ENCODE measurements at places on chromosomes 1 and 21.

DNA sequence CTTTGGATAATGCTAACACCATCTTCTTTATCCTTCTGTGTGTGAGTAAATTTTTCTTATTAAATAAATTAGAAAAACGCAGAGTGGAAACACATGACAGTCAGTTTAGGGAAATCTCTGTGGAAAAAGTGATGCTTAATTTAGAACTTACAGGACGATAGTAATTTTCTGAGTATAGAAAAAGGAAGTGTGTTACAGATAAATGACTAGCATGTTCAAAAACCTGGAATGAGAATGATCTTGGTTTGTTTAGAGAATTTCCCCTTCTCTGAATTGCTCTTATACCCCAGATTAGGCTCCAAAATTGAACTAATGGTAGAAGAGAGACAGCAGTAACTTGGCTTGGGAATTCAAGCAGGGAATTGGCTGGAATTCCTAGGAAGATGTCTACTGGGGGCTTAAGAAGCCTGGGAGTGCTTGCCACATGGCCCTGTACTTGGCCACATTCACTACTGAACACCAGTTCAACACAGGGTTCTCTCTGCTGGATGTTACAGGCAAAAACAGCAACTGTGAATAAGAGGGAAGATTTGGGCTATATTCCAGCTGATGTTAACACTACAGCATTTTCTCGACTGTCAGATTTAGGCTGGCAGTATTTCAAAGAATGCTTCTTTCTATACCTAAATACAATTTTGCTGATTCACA, 1004.2 kb downstream of the TTLL7 start:
- DNase-seq = no peak

DNA sequence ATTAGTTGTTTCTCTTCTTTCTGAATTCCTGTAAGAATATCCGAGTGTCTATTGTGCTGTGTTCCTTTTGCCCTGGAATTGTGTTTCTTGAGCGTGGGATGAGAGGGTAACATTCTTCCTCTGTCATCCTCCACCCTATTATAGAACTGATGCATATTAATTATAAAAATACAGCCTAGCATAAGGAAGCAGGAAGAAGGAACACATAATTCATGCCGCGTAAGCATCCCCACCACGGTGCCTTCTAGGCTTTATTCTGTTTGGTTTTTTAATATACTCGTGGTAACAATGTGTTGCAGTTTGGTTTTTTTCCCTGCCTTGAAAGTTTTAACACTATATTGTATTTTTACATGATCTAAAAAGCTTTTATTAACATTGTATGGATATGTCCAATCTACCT, 65.7 kb downstream of the GALNT2 start:
- DNase-seq = no peak

DNA sequence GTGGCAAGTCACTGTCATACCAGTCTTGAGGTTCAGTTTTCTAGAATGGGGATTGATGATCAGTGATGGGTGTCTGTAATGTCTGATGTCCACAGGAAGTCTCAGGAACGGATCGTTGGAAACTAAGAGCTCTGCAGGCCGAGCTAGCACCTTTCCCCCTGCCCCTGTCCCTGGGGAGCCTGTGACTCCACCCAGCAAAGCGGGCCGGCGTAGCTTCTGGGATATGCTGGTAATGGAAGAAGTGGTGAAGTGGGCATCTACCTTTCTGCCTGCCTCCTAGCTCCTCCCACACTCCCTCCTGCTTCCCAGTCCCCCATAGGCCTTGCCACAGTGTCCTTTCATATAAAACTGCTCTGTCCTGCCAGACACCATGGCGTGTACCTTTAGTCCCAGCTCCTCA, 13.4 kb downstream of the HYI start:
- DNase-seq = no peak

GRCh38 chr1:59506952-59507351, 210.1 kb downstream of the FGGY start:
- no peak for DNase-seq

DNA sequence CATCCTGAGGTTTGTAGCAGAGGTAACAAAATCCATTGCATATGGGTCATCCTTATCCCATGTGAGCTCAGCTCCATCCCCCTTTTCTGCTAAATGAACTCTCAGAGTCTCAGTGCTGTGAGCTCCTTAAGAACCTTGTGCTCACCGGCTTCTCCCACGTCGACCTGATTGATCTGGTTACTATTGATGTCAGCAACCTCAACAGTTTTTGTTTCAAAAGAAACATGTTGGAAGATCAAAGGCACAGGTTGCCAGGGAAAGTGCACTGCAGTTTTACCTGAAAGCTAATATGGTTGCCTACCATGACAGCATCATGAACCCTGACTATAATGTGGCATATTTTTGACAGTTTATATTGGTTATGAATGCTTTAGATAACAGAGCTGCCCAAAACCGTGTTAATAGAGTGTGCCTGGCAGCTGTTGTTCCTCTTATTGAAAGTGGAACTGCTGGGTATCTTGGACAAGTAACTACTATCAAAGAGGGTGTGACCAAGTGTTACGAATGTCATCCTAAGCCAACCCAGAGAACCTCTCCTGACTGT, 131.4 kb downstream of the HS2ST1 start:
- peak; percentile 13 for DNase-seq

- no peak for DNase-seq
These were observed 3.4 kb downstream of the HMGN1 start for GRCh38 chr21:39345440-39345839.

GRCh38 chr1:46806196-46807020, 7.6 kb downstream of the CYP4B1 start:
- peak; percentile 1 for DNase-seq

- no peak for DNase-seq
These were observed 1.5 kb downstream of the FABP3 start for GRCh38 chr1:31371121-31371959.

- no peak for DNase-seq
These were observed 150.3 kb upstream of the VANGL1 start for GRCh38 chr1:115491298-115492018.
